ENCODE measurements at places on chromosomes 2 and 18. TPM values are rescaled to one million over a fixed set of nuclear protein-coding genes. Genes with fewer than 3 reads are reported as not detected.

The GATA6 gene
- 0.28 TPM for polyA plus RNA-seq

The ANKRD62 gene
- not detected for polyA plus RNA-seq

The SERPINB2 gene
- polyA plus RNA-seq, result 555 TPM

The SERPINB13 gene
- polyA plus RNA-seq, result 15.5 TPM

The DSC3 gene
- polyA plus RNA-seq, result 103 TPM

The ATIC gene
- 185 TPM for polyA plus RNA-seq

The DSG2 gene
- polyA plus RNA-seq, result 117 TPM

- H3K4me1 ChIP-seq, result no peaks in the 10 kb centered on the region
- no peak for DNase-seq
- no peak overlapping the region for H3K27ac ChIP-seq
- no peaks in the 10 kb centered on the region for H3K36me3 ChIP-seq
- H3K4me3 ChIP-seq, result no peak overlapping the region
Measured at GRCh38 chr2:59888015-59888414, 665.4 kb downstream of the BCL11A start.

DNA sequence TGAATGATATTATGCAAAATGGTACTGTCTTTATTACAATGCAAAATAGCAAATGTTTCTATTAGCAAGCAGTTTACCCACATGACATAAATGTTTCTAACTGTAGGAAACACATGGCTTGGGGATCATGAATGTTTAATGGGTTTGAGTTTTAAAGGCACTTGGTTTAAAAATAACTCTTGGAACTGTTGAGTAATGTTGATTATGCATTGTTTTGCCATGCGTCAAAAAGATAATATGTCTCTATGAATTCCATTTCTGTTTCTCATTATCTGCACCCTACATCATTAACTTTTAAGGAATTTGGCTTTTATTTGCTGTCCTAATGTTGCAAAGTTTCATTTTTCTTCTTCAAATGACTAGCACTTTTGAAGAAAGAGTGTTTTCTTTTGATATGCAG lies 1355.5 kb downstream of the SUCLG1 start:
- DNase-seq, result peak; percentile 4
- no peaks in the 10 kb centered on the region for H3K4me1 ChIP-seq
- no peak overlapping the region for H3K4me3 ChIP-seq
- no peaks in the 10 kb centered on the region for H3K36me3 ChIP-seq
- no peaks in the 10 kb centered on the region for H3K27me3 ChIP-seq

GRCh38 chr2:178320011-178320585 lies 125.8 kb downstream of the OSBPL6 start:
- DNase-seq, result no peak
- H3K36me3 ChIP-seq, result no peaks in the 10 kb centered on the region
- H3K27ac ChIP-seq, result no peak overlapping the region
- H3K4me3 ChIP-seq, result no peak overlapping the region

DNA sequence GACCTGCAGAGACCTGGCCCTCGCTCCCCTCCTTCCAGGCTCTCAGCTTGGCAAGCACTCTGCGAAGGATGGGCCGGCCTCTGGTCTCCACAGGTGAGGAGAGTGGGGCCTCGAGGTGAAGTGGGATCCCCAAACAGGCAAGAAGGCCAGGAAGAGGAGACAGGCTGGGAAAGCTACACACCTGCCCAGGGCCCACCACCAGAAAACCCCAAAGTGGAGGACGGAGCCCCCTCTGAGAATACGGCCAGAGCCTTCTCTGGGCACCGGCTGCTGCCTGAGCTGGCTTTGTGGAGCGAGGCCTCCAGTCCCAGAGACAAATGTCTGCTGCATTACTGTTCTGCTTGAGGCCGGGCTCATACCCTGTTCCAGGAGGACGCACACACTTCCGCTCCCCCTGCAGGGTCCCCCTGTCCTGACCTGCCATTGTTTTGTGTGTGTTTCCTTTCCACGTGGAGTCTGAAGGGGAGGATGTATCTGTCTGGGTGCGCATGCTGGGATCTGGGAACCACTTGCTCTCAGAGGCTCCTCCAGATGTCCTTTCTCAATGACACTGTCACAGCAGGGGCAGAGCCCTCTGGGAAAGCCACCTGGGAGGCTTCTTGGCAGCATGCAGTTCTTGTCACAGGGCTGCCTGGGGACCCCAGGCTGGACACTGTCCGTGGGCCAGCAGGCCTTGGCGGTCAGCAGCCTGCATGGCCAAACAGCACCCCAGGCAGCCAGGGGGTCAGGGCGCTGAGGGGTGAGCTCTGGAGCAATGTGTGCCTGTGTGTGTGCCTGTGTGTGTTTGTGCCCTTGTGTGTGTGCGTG lies 20.8 kb downstream of the KCNF1 start:
- DNase-seq, result no peak
- no peak overlapping the region for H3K27ac ChIP-seq
- H3K4me1 ChIP-seq, result no peaks in the 10 kb centered on the region
- no peaks in the 10 kb centered on the region for H3K36me3 ChIP-seq

- H3K36me3 ChIP-seq, result no peaks in the 10 kb centered on the region
- no peak overlapping the region for H3K27ac ChIP-seq
- no peaks in the 10 kb centered on the region for H3K27me3 ChIP-seq
- H3K4me1 ChIP-seq, result peaks cover 20% of the 10 kb centered on the region
- no peak for DNase-seq
Measured at GRCh38 chr2:191631754-191632153, 46.2 kb upstream of the NABP1 start.

DNA sequence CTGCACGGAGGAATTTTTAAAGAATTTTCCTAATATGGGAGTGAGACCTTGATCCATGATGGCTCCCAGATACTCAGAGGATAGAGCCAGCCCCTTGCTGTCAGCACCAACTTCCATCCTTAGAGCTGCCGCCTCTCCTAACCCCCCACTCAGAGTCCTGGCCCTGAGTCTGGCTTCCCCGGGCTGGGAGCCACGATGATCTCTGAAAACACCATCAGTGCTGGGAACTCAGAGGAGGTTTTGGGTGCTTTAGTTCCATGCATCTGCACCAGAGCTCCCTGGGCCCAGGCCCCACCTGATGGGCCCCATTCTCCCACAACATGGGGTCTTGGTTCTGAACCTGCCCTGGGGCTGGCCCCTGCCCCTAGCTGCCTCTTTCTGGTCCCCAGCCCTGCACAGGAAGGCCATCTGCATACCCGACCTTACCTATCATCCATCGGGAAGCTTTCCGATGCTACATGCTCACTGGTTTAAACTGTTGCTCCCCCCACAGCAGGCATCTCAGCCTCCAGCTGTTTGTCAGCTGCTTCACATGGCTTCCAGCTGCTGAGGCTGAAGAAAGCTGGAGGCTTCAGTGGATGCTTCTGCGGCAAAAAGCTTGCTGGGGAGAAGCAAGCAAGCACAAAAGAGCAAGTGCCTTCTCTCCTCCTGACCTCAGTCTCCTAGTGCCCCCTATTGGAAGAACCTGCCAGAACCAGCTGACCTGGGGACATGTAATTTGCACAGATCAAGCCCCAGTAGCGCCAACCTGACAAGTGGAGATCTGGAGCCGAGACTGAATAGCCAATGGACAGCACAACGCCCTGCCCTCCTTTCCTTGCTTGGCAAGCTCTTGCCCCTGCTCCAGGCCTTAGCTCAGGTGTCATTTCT lies 24.2 kb upstream of the RHOB start:
- H3K4me3 ChIP-seq, result no peak overlapping the region
- peaks cover 27% of the 10 kb centered on the region for H3K4me1 ChIP-seq
- no peak for DNase-seq
- H3K27ac ChIP-seq, result no peak overlapping the region
- no peaks in the 10 kb centered on the region for H3K36me3 ChIP-seq

GRCh38 chr2:236610991-236611821 lies 41.6 kb downstream of the ACKR3 start:
- H3K27ac ChIP-seq, result no peak overlapping the region
- H3K4me1 ChIP-seq, result peaks cover 3% of the 10 kb centered on the region
- no peaks in the 10 kb centered on the region for H3K36me3 ChIP-seq
- DNase-seq, result no peak

- H3K27ac ChIP-seq, result no peak overlapping the region
- no peaks in the 10 kb centered on the region for H3K27me3 ChIP-seq
- no peak overlapping the region for H3K4me3 ChIP-seq
- DNase-seq, result no peak
- H3K4me1 ChIP-seq, result no peaks in the 10 kb centered on the region
Measured at GRCh38 chr2:235976956-235977355, 191.2 kb downstream of the GBX2 start.

Data from keratinocyte (primary cell).